ENCODE measurements at places on chromosomes 7 and 10.

GRCh38 chr10:88932539-88933256 is 19.9 kb downstream of the ACTA2 start:
- no peak for DNase-seq

- DNase-seq: peak; percentile 28
Observed at GRCh38 chr10:97518301-97519043, 19.7 kb downstream of the UBTD1 start.

DNA sequence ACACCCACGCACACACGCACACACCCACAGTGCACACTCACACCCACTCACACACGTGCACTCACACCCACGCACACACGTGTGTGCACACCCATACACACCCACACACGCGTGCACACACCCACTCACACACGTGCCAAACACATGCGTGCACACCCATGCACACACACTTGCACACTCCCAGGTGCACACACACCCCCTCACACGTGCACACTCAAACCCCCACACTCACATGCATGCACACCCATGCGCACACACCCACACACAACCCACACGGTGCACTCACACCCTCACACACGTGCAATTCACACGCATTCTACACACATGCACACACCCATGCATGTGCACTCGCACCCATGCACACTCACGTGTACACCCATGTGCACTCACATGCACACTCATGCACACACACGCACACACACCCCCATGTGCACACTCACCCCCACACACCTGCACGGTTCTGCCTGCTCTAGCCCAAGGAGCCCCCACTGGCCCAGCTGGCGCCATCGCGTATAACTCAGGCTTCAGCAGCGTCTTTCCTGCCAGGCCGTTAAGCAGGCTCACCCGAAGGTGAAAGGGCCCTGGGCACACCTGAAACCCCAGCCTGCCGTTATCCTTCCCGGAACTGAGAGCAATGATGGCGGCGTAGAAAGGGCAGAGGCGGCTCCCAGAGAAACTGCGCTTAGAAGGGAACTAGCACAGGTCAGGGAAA is 63.9 kb upstream of the PDGFA start:
- DNase-seq: no peak

DNA sequence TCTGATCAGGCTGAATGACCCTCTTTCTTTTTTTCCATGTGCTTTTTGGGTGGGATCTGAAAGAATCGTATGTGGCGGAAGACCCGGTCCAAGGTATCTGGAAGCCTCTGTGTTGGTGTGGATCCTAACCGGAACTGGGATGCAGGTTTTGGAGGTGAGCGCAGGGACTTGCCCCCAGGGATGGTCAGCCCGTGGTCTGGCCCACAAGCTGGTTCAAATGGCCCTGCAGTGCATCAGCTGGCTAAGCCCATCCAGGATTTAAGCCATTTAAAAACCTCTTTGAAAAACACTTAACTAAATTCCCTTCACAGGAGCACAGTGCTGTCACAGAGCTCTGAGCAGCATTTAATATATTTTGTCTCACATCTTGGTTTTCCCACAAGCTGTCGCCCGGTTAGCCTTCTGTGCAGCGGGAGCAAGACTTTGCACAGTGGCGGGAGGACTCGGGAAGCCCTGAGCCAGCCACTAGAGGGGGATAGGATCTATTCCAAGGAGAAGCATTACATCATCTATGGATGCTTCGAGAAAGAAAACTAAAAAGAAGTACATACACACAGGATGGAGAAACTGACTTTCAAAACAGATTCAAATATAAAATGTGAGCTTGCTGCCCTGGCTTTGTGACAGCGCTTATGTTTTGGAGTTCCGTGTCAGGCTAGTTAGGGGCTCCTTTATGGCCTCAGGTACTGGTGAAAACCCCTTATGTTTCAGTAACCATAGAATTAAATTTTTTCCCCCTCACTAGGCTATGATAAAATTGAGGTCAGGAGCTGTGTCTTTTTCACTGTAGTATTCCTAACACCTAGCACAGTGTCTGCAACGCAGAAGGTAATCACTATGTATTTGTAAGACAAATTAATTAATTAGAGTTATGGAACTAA is 11.3 kb downstream of the CPA2 start:
- peak; percentile 26 for DNase-seq

DNA sequence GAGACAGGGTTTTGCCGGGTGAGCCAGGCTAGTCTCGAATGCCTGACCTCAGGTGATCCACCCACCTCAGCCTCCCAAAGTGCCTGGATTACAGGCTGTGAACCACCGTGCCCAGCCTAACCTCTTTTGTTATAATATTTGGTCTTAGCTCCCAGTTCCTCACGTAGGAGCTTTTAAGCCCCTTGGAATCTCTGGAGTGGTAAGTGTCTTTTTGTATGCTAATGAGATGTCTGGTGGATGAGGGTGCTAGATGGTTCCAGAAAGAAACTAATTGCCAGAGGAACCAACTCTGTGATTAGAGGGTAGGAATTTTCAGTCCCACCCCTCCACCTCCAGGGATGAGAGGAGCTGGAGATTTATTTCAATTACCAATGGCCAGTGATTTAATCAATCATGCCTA is 5.3 kb upstream of the ARPC1A start:
- no peak for DNase-seq

GRCh38 chr10:50324046-50324445 is 72.7 kb upstream of the ASAH2 start:
- no peak for DNase-seq

- no peak for DNase-seq
Observed at GRCh38 chr7:149558149-149558861, 60.7 kb upstream of the ZNF746 start.

- no peak for DNase-seq
Observed at GRCh38 chr7:51242007-51242691, 74.5 kb downstream of the COBL start.

- no peak for DNase-seq
Observed at GRCh38 chr10:24174014-24174413, 34.9 kb upstream of the KIAA1217 start.

DNA sequence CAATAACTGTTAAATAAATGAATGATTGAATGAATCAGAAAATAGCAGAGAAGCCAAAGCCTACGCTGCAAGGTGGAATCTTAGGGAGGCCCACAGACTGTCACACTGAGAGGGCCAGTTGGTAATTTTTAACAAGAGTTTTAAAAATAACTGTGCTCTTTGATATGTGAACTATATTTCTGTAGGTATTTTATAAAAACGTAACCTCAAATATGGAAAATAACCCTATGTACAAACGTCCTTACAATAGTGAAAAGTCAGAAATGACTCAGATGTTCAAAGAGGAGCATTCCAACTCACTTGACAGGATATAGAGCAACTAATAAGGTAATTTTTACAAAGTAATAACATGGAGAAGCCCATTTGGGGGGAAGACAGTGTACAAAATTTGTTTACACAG is 18.9 kb upstream of the TMEM273 start:
- DNase-seq: no peak

GRCh38 chr10:24645784-24646183 is 77.9 kb downstream of the ARHGAP21 start:
- no peak for DNase-seq

DNA sequence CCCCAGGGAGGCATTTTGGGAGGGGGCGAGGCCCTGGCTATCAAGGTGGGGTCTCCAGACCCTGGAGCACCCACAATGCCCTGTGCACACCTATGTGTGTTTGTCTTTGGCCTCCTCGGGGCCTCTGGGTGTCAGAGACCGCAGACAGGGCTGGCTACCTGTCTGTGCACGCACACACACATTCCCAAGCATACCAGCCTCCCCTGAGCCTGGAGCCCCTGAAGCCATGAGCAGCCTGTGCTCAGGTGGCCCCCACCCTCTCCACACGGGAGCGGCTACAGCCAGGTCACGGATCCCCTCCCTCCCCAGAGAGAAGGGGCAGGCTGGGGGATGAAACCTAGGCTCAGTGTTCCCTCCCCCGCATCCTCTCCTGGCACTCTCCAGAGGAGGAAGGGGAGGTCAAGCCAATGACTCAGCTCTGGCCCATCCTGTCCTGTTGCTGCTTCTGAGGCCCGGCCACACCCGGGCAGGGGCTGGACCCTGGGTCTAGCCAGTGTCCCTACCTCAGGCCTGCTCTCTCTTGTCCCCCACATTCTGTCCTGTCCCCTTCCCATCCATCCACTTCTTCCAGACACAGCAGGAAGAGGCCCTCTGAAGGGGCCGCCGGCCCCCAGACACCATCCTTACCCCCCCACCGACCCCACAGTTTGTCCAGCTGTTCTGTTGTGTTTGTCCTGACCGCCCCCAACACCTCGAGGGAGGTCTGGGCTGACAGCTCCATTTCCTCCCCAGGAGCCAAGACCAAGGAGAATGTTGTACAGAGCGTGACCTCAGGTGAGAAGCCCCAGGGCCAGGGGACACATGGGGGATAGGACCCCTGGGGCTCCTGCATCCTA is 720 bp downstream of the SNCG start:
- DNase-seq: no peak

DNA sequence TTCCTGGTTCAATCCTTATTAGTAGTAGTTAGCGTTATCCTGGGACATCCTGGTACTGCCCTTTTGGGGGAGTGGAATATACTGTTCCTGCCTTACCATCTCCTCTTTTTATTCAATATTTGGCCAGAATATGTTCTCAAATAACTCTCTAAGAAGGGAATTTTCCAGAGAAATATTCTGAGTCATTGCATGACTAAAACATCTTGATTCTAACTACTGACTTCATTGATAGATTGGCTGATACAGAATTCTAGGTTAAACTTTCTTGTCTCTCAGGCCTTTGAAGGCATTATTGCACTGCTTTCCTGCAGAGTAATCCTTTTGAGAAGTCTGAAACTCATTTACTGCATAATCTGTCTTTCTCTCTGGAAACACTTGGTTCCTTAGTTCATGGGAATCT is 275.5 kb upstream of the DGKB start:
- no peak for DNase-seq

DNA sequence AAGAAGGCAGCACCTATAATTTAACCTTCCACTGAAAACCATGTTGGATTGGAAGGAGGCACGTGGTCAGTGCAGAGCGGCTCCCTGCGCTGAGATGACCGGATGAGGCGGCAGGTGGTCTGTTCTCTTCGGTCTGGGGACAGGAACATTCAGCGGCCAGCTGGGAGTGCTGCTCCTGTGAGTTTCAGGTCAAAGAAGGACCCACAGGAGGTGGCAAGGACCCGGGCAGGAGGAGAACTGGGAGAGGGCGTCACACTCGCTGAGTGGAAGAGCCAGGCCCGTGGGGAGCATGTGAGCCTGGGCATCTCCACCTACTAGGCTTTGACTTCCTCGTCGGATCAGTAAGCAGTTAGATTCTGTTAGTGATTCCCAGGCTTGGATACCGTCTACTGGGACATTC is 113.4 kb upstream of the SHH start:
- DNase-seq: no peak

DNA sequence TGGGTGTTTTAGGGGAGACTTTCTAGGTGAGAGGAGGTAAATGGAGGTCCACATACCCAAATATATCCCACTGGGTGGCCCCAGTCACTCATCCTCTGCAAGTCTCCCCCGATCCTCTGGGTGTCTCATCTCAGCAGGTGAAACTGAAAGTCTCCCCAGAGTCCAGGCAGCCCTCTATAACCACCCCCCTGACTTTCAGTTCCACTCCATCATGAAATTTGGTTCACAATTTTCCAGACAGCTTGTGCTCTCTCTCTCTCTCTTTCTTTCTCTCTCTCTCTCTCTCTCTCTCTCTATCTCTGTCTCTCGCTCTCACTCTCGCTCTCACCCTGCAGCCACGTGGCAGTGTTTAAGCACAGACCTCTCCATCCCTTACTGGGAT is 56.7 kb upstream of the ELN start:
- no peak for DNase-seq

DNA sequence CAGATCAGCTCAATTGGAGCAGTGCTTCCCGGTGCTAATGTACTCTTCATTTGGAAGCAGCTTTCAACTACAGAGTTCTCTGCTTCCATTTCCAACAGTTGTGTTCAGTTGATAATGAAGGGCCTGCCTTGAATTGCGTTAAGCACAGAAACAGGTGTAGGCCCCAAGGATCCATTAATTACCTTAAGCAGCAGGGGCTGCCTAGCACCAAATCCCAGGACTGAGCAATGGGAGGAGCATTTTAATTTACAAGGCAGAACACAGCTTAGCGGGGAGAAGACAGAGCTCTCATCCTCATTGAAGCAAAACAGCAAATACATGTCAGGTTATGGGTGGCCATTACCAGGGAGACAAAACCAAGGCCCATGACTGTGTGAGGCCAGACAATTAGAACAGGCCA is 349.6 kb downstream of the TFEC start:
- DNase-seq: no peak

DNA sequence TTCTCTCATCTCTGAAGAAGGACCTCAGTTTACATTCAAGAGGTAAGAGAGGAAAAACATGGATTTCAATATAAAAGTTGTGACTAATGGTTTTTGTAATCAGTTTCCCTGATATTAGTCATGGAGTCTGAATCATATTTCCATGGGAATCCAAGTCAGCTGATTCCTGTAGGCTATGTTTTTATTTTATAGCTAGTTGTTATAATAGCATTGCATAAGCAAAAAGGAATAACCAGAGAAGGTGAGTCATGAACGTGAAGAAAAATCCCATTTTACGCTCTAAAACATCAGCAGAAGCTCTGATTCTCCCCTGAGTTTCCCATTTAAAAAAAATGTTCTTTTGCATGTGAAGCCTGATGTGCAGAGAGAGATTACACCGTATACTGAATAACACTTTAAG is 299.3 kb downstream of the SFMBT2 start:
- no peak for DNase-seq

GRCh38 chr10:21797984-21798765 is 205.4 kb downstream of the DNAJC1 start:
- DNase-seq: no peak

DNA sequence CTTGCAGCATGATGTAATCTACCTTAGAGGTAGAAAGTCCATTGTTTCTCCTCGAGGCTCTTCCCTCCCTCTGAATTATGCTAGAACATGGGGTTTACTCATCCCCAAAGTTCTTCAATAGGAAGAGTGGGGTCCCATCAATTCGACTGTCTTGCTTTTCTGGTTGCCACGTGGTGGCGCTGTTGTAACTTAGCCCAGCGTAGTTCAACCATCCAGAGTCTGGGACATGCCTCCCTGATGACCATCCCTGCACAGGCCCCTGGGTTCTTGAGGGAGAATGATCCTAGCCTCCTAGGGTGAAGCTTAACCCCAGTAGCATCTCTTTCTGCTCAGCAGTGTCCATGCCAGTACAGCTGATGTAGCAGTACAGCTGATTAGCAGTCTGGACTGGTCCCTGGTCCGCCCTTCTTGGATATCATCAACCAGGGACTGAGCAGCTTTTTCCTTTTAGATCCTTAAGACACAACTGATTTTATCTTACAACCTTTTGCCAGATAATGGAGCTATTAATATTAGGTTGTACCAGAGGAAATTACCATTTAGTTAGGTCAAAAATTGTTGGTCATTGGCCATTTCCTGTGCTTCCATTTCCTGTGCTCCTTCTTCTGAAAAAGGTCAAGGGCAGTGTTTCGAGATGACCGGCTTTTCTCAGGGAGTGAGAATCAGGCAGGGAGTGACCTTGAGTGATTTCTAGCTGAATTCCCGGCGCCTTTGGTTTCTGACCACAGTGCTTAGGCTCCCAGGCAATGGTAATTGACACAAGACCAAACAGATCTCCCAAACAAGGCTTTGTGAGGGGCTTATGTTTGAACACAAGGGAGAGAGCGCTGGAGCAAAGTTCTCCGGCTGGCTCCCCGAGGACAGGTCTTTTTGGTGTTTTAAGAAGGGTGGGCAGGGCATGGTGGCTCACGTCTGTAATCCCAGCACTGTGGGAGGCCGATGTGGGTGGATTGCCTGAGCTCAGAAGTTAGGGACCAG is 65.4 kb downstream of the TACC2 start:
- peak; percentile 38 for DNase-seq

GRCh38 chr10:77774940-77775391 is 137.4 kb upstream of the KCNMA1 start:
- no peak for DNase-seq

GRCh38 chr10:47144525-47144924 is 155.5 kb upstream of the GDF10 start:
- no peak for DNase-seq

Measured in SHP77 treated with DMSO at 0.1 percent for 48 hours (cell line).